ENCODE measurements at places on chromosomes 4 and X. TPM values are rescaled to one million over a fixed set of nuclear protein-coding genes. Genes with fewer than 3 reads are reported as not detected.

Gene GPR143
- total RNA-seq, result not detected

Gene CENPE
- total RNA-seq, result 13.0 TPM

Gene HMGN5
- total RNA-seq, result 0.88 TPM

Gene MTNR1A
- not detected for total RNA-seq

Gene MGARP
- total RNA-seq, result 4.4 TPM

Gene DMRTC1
- total RNA-seq, result not detected
